AG04450 (cell line): ENCODE measurements at places on chromosomes 2 and 18.

DNA sequence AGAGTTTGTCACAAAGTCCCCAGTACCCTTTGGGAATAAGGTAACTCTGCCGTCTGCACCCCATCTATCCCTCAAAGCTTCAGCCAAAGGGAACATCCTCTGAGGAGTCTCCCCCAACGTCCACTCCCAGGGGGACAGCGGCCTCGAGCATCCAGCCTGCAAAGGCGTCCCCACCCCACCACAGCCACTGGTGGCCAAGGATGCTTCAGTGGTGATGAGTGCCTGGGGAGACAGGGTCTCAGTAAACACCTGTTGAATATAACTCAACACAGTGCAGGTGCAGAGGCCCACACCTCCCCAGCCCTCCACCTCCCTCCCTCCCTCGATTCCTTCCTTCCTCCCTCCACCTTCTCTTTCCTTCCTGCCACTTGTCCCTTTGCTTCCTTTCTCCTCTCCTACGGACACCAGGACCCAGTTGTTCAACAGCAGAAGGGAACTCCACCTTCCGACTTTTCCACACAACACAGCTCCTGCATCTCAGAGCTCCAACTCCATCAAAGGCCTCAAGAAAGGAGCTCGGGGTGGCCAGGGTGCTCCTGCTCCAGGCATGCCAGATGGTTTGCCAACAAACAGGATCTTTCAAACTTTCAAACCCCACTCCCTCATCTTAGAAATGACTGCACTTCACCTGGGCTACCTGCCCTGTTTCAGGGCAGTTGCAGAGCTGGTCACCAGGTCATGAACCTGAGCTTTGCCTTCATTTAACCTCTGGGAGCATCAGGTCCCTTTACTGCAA is 87.8 kb upstream of the SNTG2 start:
- no peak for DNase-seq

DNA sequence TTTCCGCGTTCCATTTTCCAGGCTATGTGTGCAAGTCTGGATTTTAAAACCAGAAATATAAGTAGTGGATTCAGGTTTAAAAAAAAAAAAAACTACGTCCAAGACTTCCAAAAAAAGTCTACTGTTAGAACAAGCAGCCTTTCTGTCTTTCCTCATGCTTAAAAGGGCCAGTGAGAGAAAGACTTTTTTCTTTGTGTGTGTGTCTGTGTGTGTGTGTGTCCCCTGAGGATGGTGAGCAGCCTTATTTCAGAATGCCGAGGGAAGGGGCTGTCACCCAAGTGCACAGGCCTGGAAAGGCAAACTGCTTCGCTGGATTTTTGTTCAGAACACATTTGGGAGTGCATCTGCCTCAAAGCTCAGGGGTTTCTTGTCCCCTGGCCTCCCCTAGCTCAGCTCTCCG is 98.8 kb downstream of the ZBTB7C start:
- DNase-seq = no peak

DNA sequence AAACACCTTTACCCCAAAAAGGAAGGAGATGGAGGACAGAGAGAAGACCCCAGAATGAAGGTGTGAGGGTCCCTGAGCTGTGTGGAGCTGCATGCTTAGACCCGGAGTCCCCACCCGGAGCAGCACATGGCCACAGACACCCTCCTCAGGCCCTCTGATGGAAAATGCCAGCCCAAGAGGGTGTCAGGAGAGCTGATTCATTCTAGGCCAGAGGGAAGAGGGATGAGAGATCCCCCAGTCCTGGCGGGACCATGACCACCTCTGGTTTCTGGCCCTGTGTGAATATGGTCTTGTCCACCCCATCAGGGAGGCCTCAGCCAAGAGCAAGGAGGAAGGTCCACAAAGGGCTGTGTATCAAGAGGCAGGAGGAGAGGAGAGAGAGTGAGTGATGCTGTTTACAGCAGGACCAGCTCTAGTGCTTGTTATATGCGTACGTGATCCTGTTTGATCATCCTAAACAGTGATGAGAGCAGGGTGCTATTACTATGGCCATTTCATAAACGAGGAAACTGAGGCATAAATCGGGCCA is 186.6 kb upstream of the HAAO start:
- DNase-seq = no peak

- DNase-seq = no peak
These were observed 909 bp downstream of the NFATC1 start for GRCh38 chr18:79396431-79397246.

DNA sequence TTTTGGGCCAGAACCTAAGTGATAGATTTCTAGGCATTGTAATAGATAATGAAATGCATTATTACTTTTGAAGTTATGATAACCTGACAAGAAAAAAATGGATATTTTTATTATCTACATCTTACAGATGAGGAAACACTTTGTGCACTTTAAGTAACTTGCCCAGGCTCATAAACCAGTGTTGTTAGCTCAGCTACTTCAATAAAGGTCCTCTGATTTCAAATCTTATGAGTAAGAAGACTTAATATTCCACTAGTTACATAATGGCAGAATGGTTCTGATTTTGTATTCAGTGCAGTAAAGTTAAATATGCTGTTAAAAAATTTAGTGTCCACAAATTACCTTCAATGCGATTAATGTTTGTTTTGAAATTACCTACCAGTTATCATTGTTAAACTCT is 199.0 kb downstream of the BABAM2 start:
- DNase-seq = no peak

DNA sequence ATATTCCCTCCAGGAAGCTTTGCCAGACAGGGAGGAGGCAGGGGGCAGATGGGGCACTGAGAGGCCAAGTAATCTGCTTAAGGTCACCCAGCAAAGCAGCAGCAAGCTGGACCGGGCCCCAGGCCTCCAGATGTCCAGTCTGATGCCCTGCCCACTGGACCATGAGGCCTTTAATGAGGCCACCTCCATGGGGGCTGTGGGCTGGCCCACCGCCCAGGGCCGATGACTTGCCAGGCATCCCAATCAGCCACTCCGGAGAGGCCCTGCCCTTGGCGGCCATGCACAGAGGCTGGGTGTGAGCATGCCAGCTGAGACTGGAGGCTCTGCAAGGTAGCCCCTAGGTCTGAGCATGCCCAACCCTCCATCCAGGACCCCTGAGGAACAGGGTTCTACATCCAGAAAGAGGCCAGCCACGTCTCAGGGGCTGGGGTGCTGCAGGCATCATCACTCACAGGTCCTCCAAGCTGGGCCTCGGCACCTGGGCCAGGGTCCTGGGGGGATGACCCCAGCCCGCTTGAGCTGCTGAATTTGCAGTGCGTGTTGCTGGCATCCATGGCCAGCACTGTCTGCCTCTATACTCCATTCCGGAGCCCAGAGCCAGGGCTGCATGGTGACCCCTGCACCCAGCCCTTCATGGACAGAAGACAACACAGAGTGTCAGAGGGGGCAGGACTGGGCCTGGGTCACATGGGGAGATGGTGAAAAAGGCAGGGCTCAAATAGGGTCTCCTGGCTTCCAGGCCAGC is 164.2 kb downstream of the INHBB start:
- no peak for DNase-seq

- DNase-seq = no peak
These were observed 55.2 kb upstream of the LDLRAD4 start for GRCh38 chr18:13163167-13163927.

- no peak for DNase-seq
These were observed 4.5 kb upstream of the GAL3ST2 start for GRCh38 chr2:241772063-241772499.

- DNase-seq = no peak
These were observed 173.3 kb downstream of the OSR1 start for GRCh38 chr2:19185086-19185485.

DNA sequence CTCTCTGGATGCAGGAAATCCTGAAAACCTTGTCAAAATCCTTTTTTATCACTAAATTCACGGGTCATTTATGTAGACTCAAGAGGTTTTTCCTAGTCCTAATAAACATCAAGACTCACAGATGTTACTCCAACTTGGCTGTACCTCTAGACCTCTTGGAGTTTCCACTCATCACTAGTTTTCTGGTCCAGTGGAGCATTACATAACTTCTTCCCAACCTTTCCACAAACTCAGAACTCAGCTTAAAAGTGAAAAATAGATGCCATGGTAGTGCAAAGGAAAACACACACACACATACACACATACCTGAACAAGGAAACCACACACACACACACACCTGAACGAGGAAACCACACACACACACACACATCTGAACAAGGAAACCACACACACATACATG is 807.2 kb downstream of the LRP1B start:
- no peak for DNase-seq

DNA sequence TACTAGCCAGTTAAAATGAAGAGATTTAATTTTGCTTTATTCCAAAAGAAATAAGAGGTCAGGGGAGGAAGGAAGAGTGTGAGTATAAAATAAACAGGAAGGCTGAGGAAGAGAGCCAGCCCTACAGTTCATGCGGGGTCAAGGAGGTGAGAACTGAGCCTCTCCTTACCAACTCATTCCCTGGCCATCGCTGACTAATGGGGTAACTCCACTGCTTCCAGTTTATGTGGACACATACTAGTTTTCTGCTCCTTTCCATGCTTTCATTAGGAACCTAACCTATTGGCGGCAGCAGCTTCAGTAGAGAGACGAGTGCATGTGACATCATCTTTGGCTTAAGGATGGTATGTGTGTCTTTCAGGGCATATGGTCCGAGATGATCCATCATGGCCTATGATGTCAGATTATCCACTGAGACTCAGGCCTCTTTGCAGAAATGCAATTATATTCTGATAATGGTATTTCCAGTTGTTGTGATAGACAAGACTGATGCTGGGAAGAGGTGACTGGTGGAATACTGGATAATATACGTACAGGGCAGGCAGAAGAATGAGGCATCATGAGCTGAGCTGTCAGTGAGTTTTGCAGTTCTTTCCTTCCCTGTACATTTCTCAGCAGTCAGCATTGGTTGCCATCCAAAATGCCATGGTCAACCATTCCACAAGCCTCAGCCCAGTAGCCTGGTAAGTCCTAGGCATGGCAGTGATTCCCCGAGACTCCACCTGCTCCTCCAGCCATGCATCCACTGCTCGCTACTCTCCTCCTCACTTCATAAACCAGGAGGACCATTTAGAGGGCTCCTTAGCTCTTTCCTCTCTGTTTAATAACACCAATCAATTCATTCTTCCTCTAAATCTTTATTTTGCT is 184.6 kb upstream of the OSR1 start:
- DNase-seq = no peak

- DNase-seq = no peak
These were observed 169.1 kb upstream of the MC4R start for GRCh38 chr18:60541661-60542060.

DNA sequence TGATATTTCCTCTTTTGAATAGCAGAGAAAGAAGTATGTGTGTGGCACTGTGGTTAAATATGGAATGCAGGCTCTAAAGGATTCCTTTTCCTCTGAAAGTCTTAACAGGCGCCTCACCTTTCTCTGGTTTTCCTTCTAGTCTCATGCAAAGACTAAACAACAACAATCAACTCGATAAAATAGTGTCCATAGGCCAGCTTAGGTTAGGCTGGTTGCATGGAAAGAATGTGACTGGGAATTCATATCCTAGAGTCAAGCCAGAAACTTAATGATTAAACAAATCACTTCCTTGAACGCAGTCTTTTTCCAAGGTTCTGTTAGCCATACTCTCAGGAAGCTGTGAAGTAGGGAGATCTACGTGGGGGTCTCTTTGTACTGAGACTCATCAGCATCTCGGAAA is 800.8 kb upstream of the ID2 start:
- DNase-seq = no peak
